Caco-2 (cell line): ENCODE measurements at places on chromosomes 1 and 21. TPM values are rescaled to one million over a fixed set of nuclear protein-coding genes. Genes with fewer than 3 reads are reported as not detected.

The TRIM58 gene
- not detected in 2 replicates for total RNA-seq

DNA sequence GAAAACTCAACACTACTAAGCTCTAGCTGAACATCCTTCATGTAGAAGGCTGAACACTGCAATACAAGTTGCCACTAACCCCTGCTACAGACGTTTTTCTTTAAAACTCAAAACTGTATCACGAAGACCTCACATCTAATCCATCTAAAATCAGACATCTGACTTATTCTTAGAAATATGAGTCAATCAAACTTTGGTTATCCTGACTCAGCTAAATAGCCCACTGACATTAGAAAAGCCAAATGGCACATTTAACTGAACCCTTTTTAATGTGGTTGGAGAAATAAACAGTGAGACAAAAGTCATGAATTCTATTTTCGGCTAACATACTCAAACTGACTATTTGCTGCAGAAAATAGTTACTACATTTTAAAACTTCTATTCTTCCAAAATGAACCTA, 35.6 kb downstream of the WLS start:
- DNase-seq = no peak

GRCh38 chr1:110021285-110021684, 13.1 kb upstream of the STRIP1 start:
- no peak for DNase-seq

DNA sequence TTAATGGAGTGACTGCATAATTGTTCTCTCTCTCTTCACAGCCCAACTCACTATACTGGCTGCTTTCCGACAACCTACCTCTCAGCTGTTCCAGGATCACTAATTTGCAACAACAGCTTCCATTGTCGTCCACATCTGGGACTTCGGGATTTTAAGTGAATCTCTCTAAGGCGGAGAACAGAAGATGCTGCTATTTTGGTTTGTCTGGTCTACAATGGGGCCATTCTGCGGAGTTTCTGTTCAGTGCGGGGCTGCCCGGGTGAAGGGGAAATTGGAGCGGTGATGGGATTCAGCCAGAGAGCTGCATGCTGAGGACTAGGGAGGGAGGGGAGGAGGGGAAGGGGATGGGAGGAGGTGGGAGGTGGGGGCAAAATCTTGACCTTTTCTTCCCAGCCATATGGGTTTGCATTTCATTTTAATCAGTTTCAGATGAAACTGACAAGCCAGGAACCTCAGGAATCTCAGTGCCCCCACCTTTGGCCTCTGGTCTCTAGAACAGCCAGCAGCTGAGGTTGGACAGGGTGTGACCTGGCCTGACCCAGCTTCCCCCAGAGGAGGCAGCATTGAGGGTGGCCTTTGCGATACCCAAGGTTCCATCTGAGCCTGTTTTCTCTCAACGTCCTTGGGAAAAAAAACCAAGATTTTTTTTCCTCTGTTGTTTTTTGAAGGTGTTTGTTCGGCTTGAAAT, 6.9 kb upstream of the SRP9 start:
- DNase-seq = peak; percentile 35

The TCP10L gene
- total RNA-seq = 0.19 TPM in 1 of 2 replicates, not detected in the other

The HTR6 gene
- not detected in 2 replicates for total RNA-seq

The OR2L2 gene
- total RNA-seq = 0.16 TPM in 2 replicates

The NBPF10 gene
- 2.3 TPM in 2 replicates for total RNA-seq

The F13B gene
- 0.39 TPM in 1 of 2 replicates, not detected in the other for total RNA-seq

- DNase-seq = no peak
Observed at GRCh38 chr1:243291292-243291691, 35.5 kb downstream of the SDCCAG8 start.

GRCh38 chr1:233463333-233463732, 135.8 kb downstream of the MAP3K21 start:
- no peak for DNase-seq

DNA sequence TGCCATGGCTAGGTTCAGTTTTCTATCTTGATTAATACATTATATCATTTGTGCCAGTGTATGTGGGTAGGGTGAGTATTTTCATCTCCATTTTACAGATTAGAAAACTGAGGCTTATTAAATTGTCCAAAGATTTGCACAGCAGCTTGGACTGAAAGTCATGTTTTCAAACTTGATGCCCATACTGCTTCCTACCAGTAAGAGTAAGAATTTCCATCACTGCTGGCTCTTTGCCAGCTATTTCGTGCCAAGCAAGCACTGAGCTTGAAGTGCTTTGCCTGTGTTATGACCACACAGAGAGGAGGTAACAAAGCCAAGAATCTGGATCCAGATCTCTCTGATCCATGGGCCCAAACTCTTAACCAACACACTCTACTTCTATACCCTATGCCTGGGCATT, 295.0 kb downstream of the VAV3 start:
- no peak for DNase-seq

The CEP170 gene
- total RNA-seq = 22.4 and 32.4 TPM in 2 replicates

The SFN gene
- 21.4 and 22.1 TPM in 2 replicates for total RNA-seq

The ABCA4 gene
- total RNA-seq = 1.0 and 1.8 TPM in 2 replicates

- no peak for DNase-seq
Observed at GRCh38 chr21:46068516-46069079, 29.3 kb upstream of the COL6A2 start.
